ENCODE measurements at places on chromosomes 12 and 14.

DNA sequence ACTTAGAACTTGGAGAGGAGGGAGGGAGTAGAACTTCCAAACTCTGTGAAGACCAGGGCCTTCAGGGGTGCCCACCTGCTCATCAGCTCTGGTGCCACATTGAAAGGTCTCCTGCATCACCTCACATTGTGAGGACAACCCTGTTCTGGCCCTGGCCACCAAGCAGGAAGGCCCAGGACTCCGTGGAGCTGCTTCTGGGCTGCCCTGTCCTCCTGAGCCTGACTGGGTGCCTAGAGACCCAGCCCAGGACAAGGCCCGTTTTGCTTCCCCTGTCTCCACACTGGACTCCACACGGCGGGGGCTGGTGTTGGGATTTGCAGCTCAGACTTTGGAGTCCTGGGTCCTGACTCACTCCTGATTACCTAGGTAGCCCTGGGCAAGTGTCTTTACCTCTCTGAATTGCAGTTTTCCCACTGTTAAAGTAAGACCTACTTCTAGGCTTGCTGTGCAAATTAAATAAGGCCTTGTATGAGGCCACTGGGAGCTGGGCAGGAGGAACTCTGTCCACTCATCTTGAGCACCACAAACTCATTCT lies 12.5 kb upstream of the KRT82 start:
- no peak for DNase-seq

DNA sequence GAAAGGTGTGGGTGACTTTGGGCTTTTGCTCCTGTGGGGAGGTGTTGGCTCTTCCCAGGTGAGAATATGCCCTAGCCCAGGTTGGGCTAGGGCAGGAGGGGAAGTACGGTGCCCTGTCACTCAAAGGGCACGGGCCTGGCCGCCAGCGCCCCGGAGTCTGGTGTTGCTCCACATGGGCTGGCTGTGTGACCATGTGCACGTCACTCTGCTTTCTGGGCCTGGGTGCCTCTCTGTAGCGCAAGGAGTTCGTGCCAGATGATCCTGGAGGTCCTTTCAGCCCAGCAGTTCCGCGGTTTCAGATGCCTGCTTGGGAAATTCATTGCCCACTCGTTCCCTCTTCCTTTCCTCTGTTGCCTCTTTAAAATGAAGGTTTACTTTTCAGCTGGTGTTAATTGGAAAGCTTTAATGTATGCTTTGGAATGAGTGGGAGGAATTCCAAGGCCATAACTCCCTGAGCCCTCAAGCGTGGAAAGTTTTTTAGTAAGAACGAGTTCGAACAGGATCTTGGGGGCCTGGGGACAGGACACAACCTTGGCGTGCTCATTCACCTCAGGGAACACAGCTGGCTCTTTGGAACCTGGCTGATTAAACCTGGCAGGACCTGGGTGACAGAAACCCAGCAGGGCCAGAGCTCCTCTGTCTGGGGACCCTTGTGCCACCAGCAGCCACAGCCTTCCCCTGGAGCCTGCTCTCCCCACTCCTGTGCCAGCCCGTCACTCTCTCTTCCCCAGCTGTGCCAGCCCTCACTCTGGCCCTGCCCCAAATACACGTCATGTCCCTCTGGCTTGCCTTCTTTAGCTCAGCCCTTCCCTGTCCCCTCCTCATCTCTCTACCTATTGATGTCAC lies 42.8 kb downstream of the TSPAN9 start:
- DNase-seq: no peak

DNA sequence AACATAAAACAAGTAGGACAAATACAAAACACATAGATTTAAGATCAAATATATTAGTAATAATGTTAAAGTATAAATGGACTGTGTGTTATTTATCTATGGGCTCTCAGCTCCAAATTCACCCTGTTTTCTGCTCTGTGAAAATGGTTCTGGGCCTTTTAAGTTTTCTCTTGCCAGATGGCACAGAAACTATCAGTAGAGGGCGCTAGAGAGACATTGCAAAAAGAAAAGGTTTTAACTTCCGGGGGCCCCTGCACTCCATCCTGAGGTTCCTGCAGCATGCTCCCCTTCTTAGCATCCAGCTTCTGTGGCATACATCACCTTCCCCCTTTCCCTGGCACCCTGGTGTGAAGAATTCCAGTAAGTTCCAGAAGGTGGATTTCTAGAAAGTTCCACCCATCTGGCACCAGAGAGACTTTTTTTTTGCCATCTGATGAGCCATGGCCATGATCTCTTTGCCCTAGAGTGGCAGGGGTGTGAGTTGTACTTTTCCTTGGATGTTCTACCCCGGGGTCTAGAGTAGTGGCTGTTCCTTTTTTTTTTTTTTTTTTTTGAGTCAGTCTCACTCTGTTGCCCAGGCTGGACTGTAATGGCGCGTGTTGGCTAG lies 29.3 kb downstream of the ZCRB1 start:
- DNase-seq: no peak

- DNase-seq: no peak
These were observed 1.2 kb downstream of the PAWR start for GRCh38 chr12:79689477-79690141.

DNA sequence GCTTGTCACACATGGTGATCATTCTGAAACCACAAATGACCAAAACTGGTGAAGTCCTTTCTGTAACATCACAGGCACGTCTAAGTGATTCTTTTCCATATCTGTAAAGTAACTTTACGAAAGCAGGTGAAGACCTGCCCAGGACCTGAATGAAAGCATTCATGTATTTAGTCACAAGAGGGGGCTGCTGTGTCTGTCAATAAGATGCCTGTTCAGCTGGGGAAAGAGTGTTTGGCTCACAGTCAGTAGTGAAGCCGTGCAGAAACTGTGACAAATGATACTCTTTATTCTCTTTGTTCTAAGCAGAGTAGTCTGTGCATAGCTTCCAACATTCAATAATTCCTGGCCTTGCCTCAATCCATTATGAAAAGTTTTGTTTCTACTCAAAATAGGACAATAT lies 373.5 kb upstream of the OR4E1 start:
- no peak for DNase-seq

- DNase-seq: no peak
These were observed 254.4 kb downstream of the SLC16A7 start for GRCh38 chr12:59850268-59850667.

GRCh38 chr12:97272471-97272870 lies 190.1 kb upstream of the RMST start:
- no peak for DNase-seq
